ENCODE measurements at places on chromosomes 5 and 9. TPM values are rescaled to one million over a fixed set of nuclear protein-coding genes. Genes with fewer than 3 reads are reported as not detected.

SLC31A2 gene
- 2.8 TPM for total RNA-seq

PCDHB2 gene
- 31.3 TPM for total RNA-seq

GMCL2 gene
- total RNA-seq: not detected

WNT8A gene
- total RNA-seq: not detected

TAF11L5 gene
- total RNA-seq: 1.4 TPM

PCDHGA12 gene
- total RNA-seq: 3.5 TPM

UHRF2 gene
- total RNA-seq: 53.0 TPM

OTP gene
- total RNA-seq: not detected

- H3K4me1 ChIP-seq: peaks cover 36% of the 10 kb centered on the region
- H3K4me3 ChIP-seq: no peak overlapping the region
- H3K27me3 ChIP-seq: no peaks in the 10 kb centered on the region
- H3K36me3 ChIP-seq: no peaks in the 10 kb centered on the region
Measured at GRCh38 chr9:123335193-123335985, 20.6 kb upstream of the CRB2 start.

GRCh38 chr5:146788898-146789297 is 89.7 kb downstream of the PPP2R2B start:
- peaks cover 37% of the 10 kb centered on the region for H3K27me3 ChIP-seq
- peak; percentile 3 for DNase-seq

DNA sequence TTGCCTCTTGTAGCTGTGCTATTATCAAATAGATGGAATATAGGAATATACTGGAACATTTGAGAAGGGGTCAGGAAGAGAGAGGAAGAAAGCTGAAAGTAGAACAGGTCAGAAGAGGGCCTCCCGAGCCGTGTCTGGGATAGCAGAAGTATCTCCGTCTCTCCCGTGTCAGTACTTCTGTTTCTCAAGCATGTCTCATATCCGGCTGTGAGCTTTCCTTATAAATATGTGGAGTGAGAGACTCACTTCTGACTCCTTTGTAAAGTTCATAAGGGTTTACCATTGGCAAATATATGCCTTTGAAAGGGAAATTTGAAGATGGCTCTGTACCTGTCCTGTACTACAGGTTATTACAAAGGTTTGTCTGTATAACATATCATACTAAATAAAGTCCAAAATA is 50.3 kb downstream of the MOCS2 start:
- no peaks in the 10 kb centered on the region for H3K36me3 ChIP-seq
- H3K27me3 ChIP-seq: no peaks in the 10 kb centered on the region
- no peak overlapping the region for H3K4me3 ChIP-seq
- H3K4me1 ChIP-seq: no peaks in the 10 kb centered on the region

DNA sequence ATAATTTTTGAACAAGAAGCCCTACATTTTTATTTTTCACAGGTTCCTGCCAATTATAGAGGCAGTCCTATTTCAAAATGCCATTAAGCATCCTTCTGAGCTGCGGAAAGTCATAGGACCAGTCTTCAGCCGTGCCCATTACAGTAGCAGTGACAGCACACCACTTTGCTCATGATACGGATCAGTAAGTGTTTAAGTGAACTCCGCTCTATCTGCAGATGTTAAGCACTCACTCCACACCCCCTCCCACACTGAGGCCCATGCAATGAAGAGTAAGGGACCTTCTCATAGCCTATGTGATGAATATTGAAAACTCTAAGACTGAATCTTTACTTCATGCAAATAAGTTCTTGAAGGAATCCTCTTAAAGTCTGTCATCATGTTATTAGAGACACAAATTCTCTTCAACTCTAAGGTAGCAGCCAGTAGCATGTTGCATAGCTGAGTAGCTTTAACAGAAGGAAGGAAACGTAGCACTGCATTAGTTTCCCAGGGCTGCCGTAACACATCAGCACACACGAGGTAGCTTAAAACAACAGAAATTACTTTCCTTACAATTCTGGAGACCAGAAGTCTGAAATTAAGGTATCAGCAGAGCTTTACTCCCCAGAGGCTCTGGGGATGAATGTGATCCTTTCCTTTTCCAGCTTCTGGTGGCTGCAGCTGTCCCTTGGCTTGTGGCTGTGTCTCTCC is 20.3 kb upstream of the TAF11L2 start:
- no peaks in the 10 kb centered on the region for H3K27me3 ChIP-seq
- H3K4me3 ChIP-seq: no peak overlapping the region
- no peak overlapping the region for H3K27ac ChIP-seq
- DNase-seq: peak; percentile 6

DNA sequence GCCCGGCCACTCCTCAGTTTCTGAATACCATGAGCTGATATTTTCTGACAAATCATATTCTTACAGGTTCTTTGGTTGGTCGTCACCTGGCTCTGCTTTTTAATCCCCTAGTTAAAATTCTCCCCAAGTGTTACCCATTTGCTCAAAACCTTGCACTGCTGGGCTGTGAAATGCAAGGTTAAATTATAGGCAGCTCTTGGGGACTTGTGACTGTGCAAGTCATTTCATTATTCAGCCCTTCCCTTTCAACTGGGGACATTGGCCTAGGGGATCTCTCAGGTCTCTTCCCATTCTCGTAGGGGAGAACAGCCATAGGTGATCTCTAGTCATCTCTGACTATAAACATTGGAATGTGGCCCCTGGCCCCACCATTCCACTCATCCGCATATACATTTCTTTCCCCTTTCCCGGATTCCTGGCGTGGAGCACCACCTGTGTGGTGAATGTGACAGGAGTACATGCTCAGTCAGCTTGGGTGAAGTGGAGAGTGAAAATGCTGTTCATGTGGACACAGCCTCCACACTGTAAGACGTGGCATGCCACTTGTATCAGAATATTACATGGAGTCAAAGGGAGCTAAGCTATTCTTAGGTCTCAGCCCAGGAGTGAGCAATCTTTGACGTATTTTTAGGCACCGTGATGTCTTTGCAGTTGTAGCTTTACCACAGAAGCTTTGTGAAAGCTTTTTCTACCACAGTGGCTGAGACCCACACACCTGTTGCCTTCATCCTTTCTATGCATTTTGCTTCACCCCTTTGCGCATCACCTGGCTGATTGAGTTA is 386.7 kb downstream of the KDM4C start:
- H3K27ac ChIP-seq: no peak overlapping the region
- H3K27me3 ChIP-seq: no peaks in the 10 kb centered on the region
- no peak overlapping the region for H3K4me3 ChIP-seq

DNA sequence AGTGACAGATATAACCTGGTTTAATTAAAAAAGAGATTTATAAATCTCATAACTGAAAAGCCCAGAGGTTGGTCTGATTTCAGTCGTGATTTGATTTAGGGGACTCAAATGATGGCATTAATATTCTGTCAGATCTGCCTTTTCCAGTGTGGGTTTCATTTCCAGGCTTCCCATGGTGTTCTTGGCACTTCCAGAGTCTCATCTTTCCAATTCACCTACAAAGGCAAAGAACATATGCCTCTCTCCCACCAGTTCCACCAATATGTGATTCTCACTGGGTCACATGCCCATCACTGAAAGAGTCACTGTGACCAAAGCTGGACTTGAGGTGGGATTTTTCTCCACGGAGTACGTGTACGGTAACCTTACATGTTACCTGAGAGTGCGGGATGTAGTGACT is 137.4 kb upstream of the IL12B start:
- DNase-seq: no peak
- H3K36me3 ChIP-seq: no peaks in the 10 kb centered on the region
- H3K4me3 ChIP-seq: no peak overlapping the region
- H3K27ac ChIP-seq: no peak overlapping the region
- H3K4me1 ChIP-seq: peaks cover 16% of the 10 kb centered on the region

DNA sequence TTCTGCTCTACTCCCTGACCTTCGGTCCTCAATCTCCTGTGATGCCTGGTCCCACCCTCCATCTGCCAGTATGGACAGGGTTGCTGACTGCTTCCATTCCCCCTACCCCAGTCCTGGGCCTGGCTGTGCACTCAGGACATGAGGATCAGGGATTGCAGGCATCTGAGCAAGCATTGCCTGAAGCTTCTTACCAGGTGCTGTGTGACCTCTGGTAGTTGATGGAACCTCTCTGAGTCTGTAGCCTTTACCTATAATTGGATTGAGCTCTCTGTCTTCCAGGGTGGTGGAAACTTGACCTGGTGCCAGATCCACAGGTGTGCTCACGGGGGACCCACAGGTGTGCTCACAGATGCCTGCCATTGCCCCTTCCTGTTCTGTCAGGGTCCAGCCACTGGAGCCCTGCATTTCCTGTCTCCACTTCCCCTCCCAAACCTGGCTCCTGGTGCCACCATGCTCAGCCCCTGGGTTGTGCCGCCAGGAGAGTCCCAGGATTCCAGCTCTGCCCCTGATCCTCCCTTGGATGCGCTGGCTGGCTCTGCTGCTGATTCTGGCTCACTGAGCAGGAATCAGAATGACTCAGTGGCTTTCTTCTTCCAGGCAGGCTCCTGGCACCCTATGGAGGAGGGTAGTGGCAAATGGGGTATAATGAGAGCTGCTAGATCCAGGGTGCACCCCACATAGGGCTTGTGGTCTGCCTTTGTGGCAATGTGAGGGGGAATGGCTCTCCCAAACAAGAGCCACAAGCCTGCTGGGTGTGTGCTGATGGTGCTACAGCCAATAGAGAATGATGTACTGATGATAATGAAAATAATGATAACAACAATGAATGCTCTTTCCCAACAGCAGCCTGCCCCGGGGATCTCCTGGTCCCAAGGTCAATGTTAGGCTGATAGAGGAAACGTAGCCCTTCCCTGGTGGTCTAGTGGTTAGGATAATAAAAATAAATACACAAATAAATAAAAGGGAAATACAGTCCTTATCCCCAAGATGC is 35.2 kb upstream of the PSD2 start:
- peaks cover 12% of the 10 kb centered on the region for H3K4me1 ChIP-seq
- H3K4me3 ChIP-seq: no peak overlapping the region
- H3K27me3 ChIP-seq: no peaks in the 10 kb centered on the region
- no peak for DNase-seq

- H3K36me3 ChIP-seq: no peaks in the 10 kb centered on the region
- no peaks in the 10 kb centered on the region for H3K4me1 ChIP-seq
- no peaks in the 10 kb centered on the region for H3K27me3 ChIP-seq
Measured at GRCh38 chr5:123965626-123966025, 453.6 kb downstream of the CSNK1G3 start.

GRCh38 chr5:95059636-95060035 is 225.3 kb downstream of the MCTP1 start:
- H3K36me3 ChIP-seq: no peaks in the 10 kb centered on the region
- no peak overlapping the region for H3K4me3 ChIP-seq
- DNase-seq: no peak
- no peaks in the 10 kb centered on the region for H3K27me3 ChIP-seq

DNA sequence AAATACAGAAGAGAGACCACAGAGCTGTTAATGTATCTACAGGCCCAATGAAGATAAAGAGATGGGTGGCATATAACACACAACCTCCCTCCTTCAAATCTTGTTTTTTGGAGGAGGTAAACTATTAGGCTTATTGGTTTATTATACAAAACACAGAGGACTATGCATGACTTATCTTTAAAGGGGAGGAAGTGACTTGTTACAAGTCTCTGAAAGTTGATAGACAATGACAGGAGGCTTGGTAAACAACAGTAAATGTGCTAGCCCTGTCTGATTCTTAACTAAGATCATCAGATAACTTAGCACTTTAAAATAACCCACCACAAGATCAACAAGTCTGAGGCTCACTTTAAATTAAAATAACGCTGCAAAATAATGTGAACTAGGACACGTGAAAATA is 219.0 kb downstream of the MLLT3 start:
- no peaks in the 10 kb centered on the region for H3K36me3 ChIP-seq
- H3K4me1 ChIP-seq: no peaks in the 10 kb centered on the region
- no peak for DNase-seq
- no peaks in the 10 kb centered on the region for H3K27me3 ChIP-seq
- no peak overlapping the region for H3K27ac ChIP-seq

Data from A673 (cell line).